Stimulated activated CD8-positive, alpha-beta memory T cell treated with anti-CD3 and anti-CD28 coated beads, Interleukin-4, amount 100 ng/mL, for 1 hour (primary cell): ENCODE measurements at places on chromosomes 4 and X.

GRCh38 chrX:152899111-152899873, 1.4 kb downstream of the ZNF185 start:
- DNase-seq: no peak

DNA sequence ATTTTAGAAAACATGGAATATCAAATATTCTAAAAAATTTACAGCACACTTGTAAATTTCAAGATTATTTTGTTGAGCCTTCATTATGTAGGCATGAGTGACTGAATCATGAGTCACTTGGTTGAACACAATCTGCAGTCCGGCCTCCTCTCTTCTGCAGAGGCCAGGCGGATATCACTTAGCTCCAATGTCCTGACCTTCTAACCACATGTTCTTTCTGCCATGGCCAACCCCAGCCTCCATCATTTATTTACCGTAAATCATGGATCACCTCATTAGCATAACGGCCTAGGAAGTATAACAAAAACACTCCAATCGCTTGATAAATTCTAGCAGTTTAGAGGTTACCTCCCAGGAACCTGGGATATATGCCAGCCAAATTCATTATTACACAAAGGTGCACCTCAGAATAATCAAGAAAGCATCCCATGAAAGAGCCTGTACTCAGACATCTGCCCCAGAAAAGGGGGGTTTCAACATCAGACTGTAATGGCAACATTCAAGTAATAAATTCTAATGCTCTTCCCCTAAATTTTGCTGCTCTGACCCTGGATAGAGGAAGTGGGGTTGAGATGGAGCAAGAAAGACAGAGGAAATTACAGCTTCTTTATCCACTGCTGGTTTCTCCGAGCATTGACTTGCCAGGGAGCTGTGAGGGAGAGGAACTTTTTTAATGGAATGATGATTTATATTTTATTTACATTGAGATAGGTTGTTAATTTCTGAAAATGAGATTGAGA, 2153.6 kb upstream of the AGA start:
- no peak for DNase-seq

DNA sequence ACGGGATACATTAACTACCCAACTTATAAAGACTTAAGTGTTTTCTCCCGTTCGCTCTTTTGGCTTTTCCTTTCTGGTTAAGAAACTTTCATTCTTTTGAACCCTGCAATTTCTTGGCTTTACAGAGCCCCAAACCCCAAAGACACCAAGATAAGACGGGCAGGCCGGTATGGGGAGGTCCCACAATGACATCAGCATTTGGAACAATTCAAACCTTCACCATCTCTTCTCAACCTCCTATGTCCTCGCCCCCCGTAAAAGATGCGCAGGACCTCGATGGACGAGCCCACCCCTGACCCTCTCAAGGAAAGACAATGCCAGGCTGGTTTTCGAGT, 999 bp downstream of the ZNF518B start:
- DNase-seq: no peak

- no peak for DNase-seq
Measured at GRCh38 chr4:98627531-98628257, 30.7 kb downstream of the TSPAN5 start.

DNA sequence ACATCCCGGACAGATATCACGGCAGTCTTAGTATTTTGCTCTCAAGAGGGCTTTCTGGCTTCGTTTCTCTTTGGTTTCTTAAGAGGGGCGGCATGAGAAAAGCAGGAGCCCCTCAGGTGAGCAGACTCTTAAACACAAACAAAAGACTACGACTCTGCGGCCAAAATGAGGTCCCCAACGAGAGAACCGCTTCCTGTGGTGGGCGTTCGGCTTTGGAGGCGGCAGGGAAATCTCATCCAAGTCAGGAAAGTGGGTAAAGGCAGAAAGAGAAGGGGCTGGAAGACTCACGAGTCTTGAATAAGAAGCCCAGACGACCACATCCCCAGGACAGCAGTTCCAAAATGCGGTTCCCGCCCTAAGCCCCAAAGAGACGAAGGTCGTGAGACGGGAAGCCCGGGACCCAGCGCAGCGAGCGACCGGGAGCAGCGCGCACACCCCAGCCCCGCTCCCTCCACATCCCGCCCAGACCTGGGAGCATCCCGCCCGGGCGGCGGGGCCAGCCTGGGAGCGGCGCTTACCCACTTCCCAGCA, 409 bp downstream of the UGDH start:
- DNase-seq: no peak

GRCh38 chrX:70386235-70386634, 36.9 kb upstream of the GDPD2 start:
- DNase-seq: no peak

DNA sequence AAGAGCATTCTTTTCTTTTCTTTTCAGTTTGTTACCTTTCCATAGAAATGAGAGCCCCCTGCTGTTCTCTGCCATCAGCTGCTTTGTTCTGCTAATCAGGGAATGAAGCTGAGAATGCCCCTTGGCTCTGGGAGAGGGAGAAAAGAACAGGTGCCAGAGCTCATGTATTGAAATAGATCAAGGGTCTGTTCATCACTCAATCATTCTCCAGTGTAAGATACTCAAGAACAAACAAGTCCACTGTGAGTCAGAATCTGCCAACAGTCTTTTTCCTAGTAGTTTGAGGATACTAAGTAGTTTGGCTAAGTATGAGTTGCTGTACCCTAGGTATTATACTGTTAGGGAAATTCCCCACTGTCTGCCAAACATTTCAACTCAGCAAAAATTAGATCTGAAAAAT, 144.3 kb downstream of the RTL3 start:
- no peak for DNase-seq

GRCh38 chrX:45445745-45446412, 245.2 kb upstream of the DIPK2B start:
- no peak for DNase-seq

DNA sequence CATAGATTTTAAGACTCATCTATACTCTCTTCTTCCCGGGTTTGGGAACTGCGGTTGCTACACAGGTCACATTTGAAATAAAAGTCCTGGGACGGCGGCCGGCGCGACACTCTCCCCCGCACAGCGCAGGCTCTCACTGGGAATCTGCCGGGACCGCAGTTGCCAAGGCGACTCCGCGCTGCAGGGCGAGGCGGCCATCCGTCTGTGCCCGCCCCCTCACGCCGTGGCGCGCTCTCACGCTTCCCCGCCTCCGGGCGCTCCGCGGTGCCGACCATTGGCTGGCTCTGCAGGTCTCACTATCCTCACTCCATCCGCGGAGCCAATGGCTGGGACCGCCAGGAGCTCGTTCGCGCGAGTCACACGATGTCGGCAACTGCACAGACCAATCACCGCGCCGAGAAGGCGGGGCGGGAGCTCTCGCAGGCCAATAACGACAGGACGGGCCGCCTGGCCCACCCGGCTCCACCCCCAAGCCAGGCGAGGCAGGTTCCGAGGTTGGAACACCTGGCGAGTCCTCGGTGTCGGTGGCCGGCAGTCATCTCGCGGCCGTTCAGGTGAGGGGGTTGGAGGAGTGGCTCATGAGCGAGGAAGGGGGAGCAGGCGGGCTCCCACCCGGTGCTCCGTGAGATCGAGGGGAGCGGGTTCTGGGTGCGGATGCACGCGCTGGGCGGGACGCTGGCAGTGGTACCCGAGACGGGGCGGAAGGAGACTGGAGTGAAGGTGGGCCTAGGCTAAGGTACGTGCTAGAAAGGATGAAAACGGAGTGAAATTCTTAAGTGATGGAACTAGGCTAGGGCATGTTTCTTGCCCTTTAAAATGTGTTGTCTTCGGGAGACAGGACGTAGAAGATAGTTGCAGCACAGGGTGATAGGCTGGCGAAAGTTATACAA, at the start of gene MSMO1:
MSMO1 (plus strand) TSS at position 459 of the 890 bp plus-strand sequence. CDS start 5,702 bp downstream, outside the sequence.
- peak; percentile 97 for DNase-seq

DNA sequence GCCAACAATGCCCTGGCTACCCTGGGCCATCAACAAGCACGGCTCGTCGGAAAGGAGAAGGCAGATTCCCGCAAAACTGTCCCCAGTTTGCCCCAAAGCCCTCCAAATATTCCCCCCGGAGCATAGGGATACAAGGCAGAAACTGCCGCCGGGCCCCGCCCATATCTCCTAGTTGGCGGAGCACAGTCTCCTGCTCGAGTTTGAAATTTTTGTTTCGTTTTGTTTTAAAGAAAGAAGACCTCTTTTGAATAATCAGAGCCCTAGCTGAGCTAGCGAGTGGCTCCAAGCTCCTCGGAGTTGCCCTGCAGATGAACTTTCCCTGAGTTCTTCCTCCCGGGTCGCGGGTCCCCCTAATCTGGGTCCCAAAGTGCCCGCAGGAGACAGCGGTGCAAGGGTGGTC, 138.1 kb upstream of the ZIC3 start:
- DNase-seq: no peak

- no peak for DNase-seq
Measured at GRCh38 chr4:148634476-148634875, 192.3 kb upstream of the NR3C2 start.

GRCh38 chr4:103410386-103410785, 212.2 kb upstream of the CENPE start:
- DNase-seq: no peak

DNA sequence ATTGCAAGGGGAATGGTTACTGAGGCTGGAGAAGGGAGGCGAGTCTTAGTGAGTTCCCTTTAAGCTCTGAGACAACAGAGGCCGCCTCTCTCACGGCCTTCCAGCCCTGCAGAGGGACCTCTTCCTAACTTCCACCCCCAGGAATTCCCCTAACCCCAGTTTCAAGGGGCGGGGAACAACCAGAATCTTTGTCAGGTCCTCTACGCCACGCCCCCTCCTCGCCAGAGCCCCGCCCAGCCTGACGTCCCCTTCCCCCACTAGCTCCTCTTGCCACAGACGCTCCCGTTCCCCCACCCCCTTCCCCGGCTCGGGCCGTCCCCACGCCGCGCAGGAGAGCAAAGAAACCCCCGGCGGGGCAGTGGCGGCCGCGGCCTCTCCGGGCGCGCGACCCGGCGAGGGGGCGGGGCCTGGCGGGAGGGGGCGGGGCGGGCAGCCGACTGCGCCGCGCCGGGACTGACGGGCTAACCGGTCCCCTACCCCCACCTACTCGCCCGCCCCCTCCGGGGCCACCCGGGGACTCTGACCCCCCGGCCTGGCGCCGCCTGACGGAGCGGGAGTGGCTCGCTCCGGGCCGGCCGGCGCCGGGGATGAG, 12.3 kb upstream of the TMEM156 start:
- peak; percentile 90 for DNase-seq
